ENCODE measurements at places on chromosomes 4 and X. TPM values are rescaled to one million over a fixed set of nuclear protein-coding genes. Genes with fewer than 3 reads are reported as not detected.

HPGDS gene
- 0.98 TPM for total RNA-seq

GBA3 gene
- total RNA-seq = not detected

DMRTC1 gene
- total RNA-seq = 2.2 TPM

C4orf36 gene
- total RNA-seq = not detected

PDE5A gene
- 23.1 TPM for total RNA-seq

COL4A6 gene
- total RNA-seq = 10.3 TPM
